HFFc6 (cell line): ENCODE measurements at places on chromosomes 11 and 22.

GRCh38 chr22:35218079-35218478 lies 39.2 kb upstream of the HMGXB4 start:
- peak; percentile 12 for DNase-seq
- H3K27ac ChIP-seq, result no peak overlapping the region
- no peak overlapping the region for H3K4me3 ChIP-seq

GRCh38 chr11:69640995-69641581 lies at the start of gene CCND1:
Gene CCND1, plus strand, starts transcription at chr11:69641156. Its CDS starts 158 bp downstream, at chr11:69641314.
- H3K27ac ChIP-seq, result peak within 1 kb of the TSS; percentile 98
- H3K4me1 ChIP-seq, result peaks cover 27% of the 10 kb centered on the region
- peaks cover 34% of the 10 kb centered on the region for H3K27me3 ChIP-seq
- peak within 1 kb of the TSS; percentile 96 for H3K4me3 ChIP-seq

DNA sequence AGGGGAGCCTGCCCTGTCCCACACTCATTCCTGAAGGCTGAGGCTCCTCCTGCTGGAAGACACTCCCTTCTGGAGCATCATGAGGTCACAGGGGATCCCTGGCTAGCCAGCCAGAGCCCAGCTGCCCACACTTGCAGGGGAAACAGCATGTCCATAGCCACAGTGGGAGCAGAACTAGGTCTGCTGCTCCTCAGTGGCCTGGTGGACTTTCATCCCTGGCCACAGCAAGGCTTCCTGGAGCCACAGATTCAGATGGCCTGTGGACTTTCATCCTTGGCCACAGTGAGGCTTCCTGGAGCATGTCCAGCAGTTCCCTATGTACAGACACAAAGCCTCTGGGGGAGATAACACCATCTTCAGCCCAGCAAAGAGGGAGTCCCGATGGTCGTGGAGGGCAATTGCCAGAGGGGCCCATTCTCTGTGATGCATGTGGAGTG lies 5.9 kb upstream of the APOL6 start:
- no peaks in the 10 kb centered on the region for H3K36me3 ChIP-seq
- peaks cover 37% of the 10 kb centered on the region for H3K4me1 ChIP-seq

GRCh38 chr22:37560608-37561211 lies 430 bp downstream of the CDC42EP1 start:
- peaks cover 13% of the 10 kb centered on the region; the same call in 1 of the 2 replicates for H3K36me3 ChIP-seq
- H3K4me1 ChIP-seq, result peaks cover 46% of the 10 kb centered on the region
- H3K27ac ChIP-seq, result peak overlapping the region; percentile 88
- peak overlapping the region; percentile 89 for H3K4me3 ChIP-seq

DNA sequence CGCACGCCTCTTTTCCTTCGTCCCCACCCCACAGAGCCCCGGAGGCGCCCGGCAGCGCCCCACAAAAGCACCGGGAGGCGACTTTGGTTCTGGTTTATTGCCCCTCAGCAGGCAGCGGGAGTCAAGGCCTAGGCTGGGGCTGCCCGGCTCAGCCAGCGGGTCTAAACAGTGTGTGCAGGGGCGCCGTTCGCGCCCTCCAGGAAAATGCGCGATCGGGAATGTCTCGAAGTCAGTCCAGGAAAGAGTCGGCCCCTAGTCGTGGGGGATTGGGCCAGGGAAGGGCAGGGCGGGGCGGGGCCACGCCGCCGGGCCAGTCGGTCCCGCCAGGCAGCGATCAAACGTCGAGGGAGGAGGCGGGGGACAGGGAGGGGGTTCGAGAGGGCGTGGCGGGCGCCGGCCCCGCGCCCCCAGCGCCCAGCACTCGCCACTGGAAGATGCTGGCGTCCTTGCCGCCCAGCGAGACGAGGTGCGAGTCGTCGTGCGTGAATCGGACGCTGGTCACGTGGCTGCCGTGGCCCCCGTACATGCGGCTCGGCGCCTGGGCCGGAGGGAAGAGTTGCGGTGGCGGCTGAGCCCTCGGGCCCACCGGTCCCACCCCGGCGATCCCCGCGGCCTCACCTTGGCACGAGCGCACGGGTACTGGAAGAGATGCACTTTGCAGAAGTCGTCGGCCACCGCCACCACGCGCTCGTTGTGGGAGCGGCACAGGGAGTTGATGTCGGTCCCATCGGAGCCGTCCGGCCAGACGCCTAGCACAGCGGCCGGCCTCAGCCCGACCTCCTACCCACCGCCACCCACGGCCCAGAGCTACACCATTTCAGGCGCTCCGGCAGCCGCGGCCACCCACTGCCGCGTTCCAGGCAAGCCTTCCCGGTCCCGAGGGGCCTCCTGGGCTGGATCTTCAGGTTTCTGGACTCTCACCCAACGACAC lies 741 bp upstream of the MTA2 start:
- DNase-seq, result peak; percentile 26
- peak overlapping the region; percentile 96 for H3K4me3 ChIP-seq
- peaks cover 40% of the 10 kb centered on the region for H3K4me1 ChIP-seq
- H3K27me3 ChIP-seq, result peaks cover 13% of the 10 kb centered on the region
- H3K36me3 ChIP-seq, result peaks cover 50% of the 10 kb centered on the region
- H3K27ac ChIP-seq, result peak overlapping the region; percentile 89

- no peaks in the 10 kb centered on the region for H3K36me3 ChIP-seq
- H3K27ac ChIP-seq, result no peak overlapping the region
Measured at GRCh38 chr11:19218216-19218615, 16.4 kb upstream of the CSRP3 start.

GRCh38 chr11:12274056-12274455 lies 103.3 kb upstream of the PARVA start:
- DNase-seq, result no peak
- peaks cover 4% of the 10 kb centered on the region for H3K27me3 ChIP-seq
- H3K36me3 ChIP-seq, result no peaks in the 10 kb centered on the region
- H3K4me1 ChIP-seq, result peaks cover 40% of the 10 kb centered on the region
- H3K27ac ChIP-seq, result peak overlapping the region; percentile 14; the same call in 1 of the 2 replicates

- H3K36me3 ChIP-seq, result peaks cover 8% of the 10 kb centered on the region; the same call in 1 of the 2 replicates
- no peak for DNase-seq
- peaks cover 8% of the 10 kb centered on the region; the same call in 1 of the 2 replicates for H3K4me1 ChIP-seq
Measured at GRCh38 chr11:43649501-43649900, 31.0 kb upstream of the HSD17B12 start.

DNA sequence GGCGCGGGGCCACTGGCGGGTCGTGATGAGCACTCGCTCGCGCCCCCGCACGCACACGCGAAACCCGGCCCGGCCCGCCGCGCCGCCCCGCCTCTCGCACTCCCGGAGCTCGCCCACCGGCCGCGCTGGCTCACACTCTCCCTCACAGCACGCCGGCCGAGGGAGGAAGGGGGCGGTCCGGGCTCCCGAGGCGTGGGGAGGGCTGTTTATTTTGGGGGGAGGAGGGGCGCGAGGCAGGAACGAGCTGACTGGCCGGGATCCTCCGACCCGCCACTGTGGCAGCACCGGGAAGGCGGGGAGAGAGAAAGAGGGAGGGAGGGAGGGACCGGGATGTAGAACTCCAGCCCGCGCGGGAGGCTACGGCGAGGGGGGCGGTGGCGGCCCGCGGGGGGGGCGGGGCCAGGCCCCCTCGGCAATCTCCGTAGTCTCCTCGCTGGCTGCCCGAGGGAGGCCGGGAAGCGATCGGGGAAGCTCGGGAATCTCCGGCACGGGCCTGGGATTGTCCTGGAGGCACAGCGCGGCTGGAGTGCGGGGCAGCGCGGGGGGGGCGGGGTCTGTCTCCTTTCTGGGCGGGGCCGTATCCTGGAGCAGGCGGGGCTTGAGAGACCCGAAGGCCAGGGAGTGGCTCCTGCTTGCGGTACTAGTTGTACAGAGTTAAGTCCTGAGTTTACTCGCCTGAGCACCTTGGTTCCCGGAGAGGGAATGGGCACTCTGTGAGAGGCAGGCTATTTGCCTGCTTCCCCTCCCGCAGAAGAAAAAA lies at the start of gene RBFOX2:
RBFOX2 (minus strand) TSS at position 179 of the 760 bp plus-strand sequence. CDS start 399 bp downstream, outside the sequence.
- peak within 1 kb of the TSS; percentile 96 for H3K4me3 ChIP-seq
- no peaks in the 10 kb centered on the region for H3K27me3 ChIP-seq
- H3K36me3 ChIP-seq, result peaks cover 18% of the 10 kb centered on the region; the same call in 1 of the 2 replicates
- H3K4me1 ChIP-seq, result peaks cover 37% of the 10 kb centered on the region

GRCh38 chr11:44788536-44789261 lies 61.9 kb downstream of the TSPAN18 start:
- no peaks in the 10 kb centered on the region for H3K4me1 ChIP-seq
- H3K27me3 ChIP-seq, result peaks cover 64% of the 10 kb centered on the region
- no peak overlapping the region for H3K27ac ChIP-seq
- no peak overlapping the region for H3K4me3 ChIP-seq
- DNase-seq, result no peak
- no peaks in the 10 kb centered on the region for H3K36me3 ChIP-seq

GRCh38 chr11:11574373-11575287 lies 47.2 kb downstream of the GALNT18 start:
- peaks cover 16% of the 10 kb centered on the region; the same call in 1 of the 2 replicates for H3K27me3 ChIP-seq
- H3K27ac ChIP-seq, result no peak overlapping the region
- no peak overlapping the region for H3K4me3 ChIP-seq
- peaks cover 33% of the 10 kb centered on the region for H3K4me1 ChIP-seq
- DNase-seq, result no peak

GRCh38 chr22:19287889-19288288 lies 3.6 kb downstream of the CLTCL1 start:
- no peak overlapping the region for H3K4me3 ChIP-seq
- peaks cover 73% of the 10 kb centered on the region for H3K4me1 ChIP-seq
- peak overlapping the region; percentile 84 for H3K27ac ChIP-seq
- no peaks in the 10 kb centered on the region for H3K36me3 ChIP-seq
- DNase-seq, result peak; percentile 75

- no peaks in the 10 kb centered on the region; the same call in 1 of the 2 replicates for H3K36me3 ChIP-seq
- no peak overlapping the region for H3K4me3 ChIP-seq
- no peak for DNase-seq
- H3K27ac ChIP-seq, result no peak overlapping the region
- H3K27me3 ChIP-seq, result peaks cover 2% of the 10 kb centered on the region
- peaks cover 22% of the 10 kb centered on the region for H3K4me1 ChIP-seq
Measured at GRCh38 chr11:78925387-78925786, 350.7 kb upstream of the NARS2 start.

- H3K4me3 ChIP-seq, result no peak overlapping the region
- peaks cover 9% of the 10 kb centered on the region for H3K36me3 ChIP-seq
Measured at GRCh38 chr22:27133019-27133431, 475.6 kb downstream of the MIAT start.

- no peaks in the 10 kb centered on the region; the same call in 1 of the 2 replicates for H3K27me3 ChIP-seq
- no peaks in the 10 kb centered on the region; the same call in 1 of the 2 replicates for H3K36me3 ChIP-seq
- no peak for DNase-seq
- peaks cover 9% of the 10 kb centered on the region for H3K4me1 ChIP-seq
- H3K4me3 ChIP-seq, result no peak overlapping the region
- H3K27ac ChIP-seq, result no peak overlapping the region
Measured at GRCh38 chr11:75268626-75269366, 28.2 kb downstream of the TPBGL start.

DNA sequence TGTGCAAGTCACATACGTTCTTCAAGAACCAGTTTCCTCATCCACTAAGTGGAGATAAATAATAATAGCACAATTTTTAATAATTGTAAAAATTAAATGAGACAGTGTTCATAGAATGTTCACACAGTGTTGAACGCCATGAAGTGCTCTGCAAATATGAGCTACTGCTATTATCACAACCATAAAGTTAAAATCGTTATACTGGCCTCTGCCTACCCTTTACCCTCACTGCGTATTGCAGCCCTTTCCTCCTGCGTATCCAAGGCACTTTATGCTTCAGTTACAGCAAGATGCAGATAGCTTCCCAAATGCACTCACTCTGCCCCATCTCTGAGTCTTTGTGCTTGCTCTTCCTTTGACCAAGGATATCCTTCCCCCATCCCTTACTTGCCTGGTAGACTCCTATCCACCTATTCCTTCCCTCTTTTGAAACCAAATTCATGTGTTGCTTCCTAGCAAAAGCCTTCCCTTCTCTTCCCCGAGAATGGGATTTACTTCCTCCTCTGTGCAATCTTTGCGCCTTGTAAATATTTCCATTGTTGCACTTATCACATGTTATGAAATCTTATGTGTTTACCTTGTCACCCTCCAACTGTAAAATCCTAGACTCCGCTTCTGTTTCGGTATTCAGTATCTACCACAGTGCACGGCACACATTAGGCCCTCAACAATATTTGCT lies 196.9 kb downstream of the ADAMTS15 start:
- no peak for DNase-seq
- no peak overlapping the region for H3K27ac ChIP-seq
- no peaks in the 10 kb centered on the region for H3K36me3 ChIP-seq
- no peaks in the 10 kb centered on the region; the same call in 1 of the 2 replicates for H3K27me3 ChIP-seq
- no peak overlapping the region for H3K4me3 ChIP-seq

- no peak overlapping the region for H3K27ac ChIP-seq
- H3K4me1 ChIP-seq, result peaks cover 39% of the 10 kb centered on the region
- no peak overlapping the region for H3K4me3 ChIP-seq
- peaks cover 2% of the 10 kb centered on the region for H3K27me3 ChIP-seq
- H3K36me3 ChIP-seq, result no peaks in the 10 kb centered on the region
Measured at GRCh38 chr11:34206407-34207300, 101.2 kb downstream of the NAT10 start.

DNA sequence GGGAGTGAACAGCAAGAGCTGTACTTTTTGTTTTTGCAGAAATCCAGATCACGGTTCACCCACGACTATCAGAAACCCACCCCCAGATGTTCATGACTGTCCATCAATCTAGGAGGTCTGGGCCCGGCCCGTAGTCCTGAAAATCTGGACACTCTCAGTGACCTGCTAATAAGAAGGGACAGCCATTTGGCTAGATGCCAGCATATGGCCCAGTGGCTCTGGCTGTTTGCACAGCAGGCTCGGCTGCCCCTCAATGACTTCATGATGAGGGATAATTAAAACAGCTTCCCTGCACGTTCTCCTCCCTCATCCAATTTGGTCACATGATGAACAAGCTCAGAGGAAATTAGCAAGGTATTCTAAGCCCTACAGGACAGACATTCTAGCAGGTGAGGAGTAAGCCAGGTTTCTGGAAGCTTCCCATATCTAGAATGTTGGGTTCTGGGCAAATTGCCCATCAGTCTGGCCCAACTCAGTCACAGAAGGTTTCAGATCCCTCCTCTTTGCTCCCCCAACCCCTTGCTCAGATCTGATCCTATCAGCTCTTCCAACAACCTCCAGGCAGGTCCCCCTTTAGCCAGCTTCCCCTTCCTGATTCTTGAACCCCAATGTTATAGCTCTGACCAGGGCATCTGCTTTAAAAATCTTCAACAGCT lies 397.3 kb downstream of the SHANK2 start:
- no peak overlapping the region for H3K4me3 ChIP-seq
- peaks cover 16% of the 10 kb centered on the region; the same call in 1 of the 2 replicates for H3K36me3 ChIP-seq
- no peak for DNase-seq
- H3K4me1 ChIP-seq, result no peaks in the 10 kb centered on the region
- peaks cover 4% of the 10 kb centered on the region; the same call in 1 of the 2 replicates for H3K27me3 ChIP-seq
- H3K27ac ChIP-seq, result no peak overlapping the region
